Forelimb muscle (tissue), 1 donor: ENCODE measurements at places on chromosomes 5 and 9. TPM values are rescaled to one million over a fixed set of nuclear protein-coding genes. Genes with fewer than 3 reads are reported as not detected.
A peak's percentile ranks its signal among the peaks of the same experiment; 100 is the strongest.

TRPM3 gene
- polyA plus RNA-seq = 0.19 TPM

DNA sequence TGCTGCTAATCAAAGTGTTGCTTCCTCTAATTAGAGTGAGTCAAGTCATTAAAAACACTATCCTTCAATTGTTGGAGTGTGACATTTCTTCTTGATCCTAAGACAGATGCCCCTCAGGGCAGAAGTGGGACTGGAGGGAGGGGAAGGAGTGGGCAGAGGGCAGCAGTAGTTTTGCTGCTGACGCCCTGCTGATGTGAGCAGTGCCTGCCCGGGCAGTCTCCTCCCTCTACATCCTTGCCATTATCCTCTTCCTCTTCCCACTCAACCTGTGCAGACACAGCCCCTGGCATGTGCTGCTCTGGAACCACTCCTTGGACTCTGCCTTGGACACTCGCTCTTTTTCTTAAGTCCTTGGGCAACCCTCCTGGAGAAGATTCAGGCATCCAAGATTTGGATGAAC, 232.5 kb downstream of the HSPA4 start:
- no peak for DNase-seq

CCDC171 gene
- 2.1 TPM for polyA plus RNA-seq

DNA sequence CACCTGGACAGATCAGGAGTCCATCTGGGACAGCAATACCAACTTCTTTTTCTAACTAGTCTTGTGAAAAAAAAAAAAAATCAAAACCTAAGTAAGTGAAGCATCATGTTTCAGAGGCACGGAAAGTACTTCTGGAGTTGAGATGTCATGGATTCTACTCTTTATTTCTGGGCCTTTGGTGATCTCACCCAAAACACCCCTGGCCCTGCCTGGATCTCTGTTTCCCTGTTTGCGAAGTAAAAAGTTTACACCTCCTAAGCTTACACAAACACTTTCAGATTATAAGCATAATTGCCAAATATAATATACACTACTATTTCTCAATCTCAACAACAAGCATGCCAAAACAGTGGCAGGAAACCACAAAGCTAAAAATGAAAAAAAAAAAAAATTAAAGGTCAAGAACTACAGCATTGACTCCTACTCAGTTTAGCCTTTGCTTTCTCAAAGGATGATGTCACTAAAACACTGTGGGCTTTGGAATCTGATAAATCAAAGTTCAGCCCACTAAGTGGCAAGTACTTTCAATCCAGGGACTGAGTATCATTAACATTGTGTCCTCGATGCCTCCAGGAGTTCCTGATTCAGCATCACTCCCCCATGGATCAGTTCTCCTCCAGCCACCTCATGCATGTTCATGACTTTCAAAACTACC, 291.9 kb downstream of the NFIB start:
- DNase-seq = no peak

QSOX2 gene
- 6.6 TPM for polyA plus RNA-seq

ANGPTL2 gene
- 63.6 TPM for polyA plus RNA-seq

GRCh38 chr5:132962429-132963021, 909 bp downstream of the AFF4 start:
- peak; percentile 72 for DNase-seq

- no peak for DNase-seq
Measured at GRCh38 chr5:50853151-50853550, 186.7 kb downstream of the PARP8 start.

GRCh38 chr9:132114102-132114707, 34.5 kb upstream of the MED27 start:
- peak; percentile 22 for DNase-seq

TAF11L14 gene
- not detected for polyA plus RNA-seq

PCDHGA11 gene
- polyA plus RNA-seq = 2.7 TPM

MCIDAS gene
- polyA plus RNA-seq = not detected

- no peak for DNase-seq
Measured at GRCh38 chr5:100647461-100648230, 112.5 kb downstream of the FAM174A start.

DNA sequence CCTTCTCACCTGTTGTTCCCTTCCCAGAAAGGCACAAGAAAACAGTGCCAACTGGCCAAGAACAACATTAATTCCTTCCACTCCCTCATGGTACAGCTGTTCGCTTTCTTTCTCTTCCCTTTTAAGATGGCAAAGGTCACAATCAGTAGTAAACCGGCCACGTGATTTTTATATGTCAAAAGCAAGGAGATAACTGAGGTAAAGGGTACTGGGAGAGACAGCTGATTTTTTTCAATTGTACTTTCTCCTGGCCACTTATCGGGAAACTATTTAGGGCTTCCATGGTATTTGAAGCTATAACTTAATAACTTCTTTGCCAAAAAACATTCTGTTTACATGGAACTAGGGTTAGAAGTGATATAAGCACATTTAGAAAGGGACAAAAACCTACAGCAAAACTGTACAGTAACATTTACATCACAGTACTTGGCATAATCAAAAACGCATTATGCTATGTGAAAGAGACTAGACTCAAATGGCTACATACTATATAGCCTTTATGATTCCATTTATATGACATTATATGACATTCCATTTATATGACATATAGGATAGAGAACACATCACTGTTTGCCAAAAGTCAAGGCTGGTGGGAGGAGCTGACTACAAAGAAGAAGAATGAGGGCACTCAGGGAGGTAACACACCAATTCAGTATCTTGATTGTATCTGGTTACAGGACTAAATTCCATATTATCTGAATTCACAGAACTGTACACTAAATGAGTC, 24.8 kb downstream of the PLPP1 start:
- DNase-seq = no peak

DNA sequence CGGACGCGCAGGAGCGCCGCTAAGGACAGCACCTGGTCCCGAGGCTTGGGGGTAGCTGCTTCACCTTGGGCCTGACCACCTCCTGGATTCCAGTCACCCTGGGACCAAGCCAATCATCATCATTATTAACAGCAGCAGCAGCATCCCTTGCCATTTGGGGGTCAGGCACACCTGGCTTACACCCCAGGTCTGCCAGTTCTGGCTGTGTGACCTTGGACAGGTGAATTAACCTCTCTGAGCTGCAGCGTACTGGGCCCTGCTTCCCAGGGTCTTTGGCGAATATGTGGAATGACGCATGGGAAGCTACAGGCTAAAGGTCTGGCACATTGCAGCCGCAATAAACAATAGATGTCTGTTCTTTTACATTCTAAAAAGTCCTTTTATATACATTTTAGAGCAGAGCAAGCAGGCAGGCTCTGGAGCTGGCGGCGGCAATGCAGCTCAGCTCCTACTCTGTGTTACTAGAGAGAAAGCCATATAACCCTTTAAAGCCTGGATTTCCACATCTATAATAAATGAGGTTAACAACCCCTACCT, 97.8 kb upstream of the CPLX2 start:
- no peak for DNase-seq

DNA sequence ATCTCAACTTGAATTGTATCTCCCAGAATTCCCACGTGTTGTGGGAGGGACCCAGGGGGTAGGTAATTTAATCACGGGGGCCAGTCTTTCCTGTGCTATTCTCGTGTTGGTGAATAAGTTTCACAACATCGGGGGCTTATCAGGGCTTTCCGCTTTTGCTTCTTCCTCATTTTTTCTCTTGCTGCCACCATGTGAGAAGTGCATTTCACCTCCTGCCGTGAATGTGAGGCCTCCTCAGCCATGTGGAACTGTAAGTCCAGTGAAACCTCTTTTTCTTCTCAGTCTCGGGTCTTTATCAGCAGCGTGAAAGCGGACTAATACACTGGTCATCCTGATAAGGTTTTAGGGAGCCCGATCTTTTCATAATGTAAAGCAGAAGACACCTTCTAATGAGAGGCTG, 687.0 kb upstream of the FTMT start:
- DNase-seq = no peak

SCGB3A2 gene
- polyA plus RNA-seq = not detected

GEMIN5 gene
- 15.3 TPM for polyA plus RNA-seq

DNA sequence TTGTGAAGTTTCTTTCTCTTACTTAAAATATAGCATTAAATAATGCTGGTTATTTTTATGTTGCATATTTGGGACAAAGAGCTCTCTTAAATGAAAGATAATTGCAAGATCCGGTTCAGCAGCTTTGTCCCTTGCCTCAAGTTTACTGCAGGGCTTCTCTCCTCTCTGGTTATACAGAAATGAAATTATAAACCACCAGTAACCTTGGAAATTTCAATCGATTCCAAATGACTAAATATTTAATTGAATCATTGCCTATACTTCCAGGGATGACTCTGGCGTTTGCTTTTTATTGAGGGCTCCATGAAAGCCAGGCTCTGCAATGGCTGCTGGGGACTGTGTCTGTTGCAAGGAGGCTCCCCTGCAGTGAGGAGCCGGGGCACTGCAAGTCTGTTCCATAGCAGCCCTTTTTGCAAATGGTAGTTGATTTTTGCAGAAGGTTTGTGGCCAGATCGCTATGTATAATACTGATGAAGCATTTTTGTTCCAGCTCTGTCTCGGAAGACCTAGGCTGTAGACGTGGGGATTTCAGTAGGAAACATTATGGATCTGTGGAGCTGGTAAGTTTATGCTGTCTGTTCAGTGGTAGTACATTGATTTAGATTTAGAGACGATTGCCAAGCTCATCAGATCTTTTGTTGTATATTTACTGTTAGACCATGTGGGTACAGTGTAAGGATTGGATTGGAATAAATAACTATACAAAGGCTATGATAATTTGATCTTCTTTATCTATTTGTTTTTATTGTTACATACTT, at the start of gene GARNL3:
Gene GARNL3 (plus strand): TSS at position 313 of the 758 bp plus-strand sequence. CDS start 104 bp downstream, at position 417.
- DNase-seq = no peak

DNA sequence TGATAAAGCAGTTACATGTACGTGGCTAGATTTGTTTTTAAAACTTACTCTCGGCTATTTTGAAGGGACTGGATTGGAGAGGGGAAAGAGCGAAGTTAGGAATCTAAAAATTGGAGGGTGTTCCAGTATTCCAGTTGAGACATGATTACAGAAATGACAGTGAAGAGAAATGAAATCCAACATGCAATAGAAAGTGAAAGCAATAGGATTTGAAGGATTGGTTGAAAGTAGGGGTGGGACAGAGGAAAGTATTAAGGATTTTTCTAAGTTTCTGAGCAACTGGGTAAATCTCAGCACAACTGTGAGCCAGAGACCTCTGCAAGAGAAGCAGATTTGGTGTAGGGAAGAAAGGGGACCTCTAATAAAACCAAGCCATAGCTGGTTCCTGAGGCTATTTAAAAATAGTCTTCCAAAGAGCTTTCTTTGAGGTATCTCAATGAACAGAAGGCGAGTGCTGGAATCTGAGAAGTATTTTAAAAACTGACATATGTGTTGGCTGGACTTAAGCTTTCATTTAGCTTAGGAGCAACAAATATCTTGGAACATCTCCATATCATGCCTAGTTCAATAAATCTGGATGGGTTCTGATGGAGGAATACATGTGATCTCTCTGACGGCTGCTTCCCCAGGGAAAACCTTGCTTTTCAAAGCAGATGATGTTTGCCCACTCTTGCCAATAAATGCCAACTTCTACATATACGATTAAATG, 110.4 kb upstream of the IFNK start:
- DNase-seq = peak; percentile 43

GRCh38 chr9:109190151-109190550, 23.1 kb upstream of the FRRS1L start:
- no peak for DNase-seq

DNA sequence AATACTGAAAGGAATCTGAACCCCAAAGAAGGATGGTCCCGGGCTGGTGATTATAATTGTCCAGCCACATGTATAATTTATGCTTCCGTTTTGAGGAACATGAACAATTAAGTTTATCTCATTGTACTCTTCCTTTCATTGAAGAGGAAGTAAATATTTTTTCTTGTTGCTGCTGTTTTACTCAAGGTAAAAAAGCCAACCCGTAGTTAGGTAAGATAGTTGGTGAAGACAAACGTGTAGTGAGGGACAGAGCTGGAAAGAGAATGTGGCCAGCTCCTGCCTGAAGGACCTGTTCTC, 5.1 kb downstream of the RCL1 start:
- DNase-seq = no peak

TXNDC8 gene
- polyA plus RNA-seq = not detected

DNA sequence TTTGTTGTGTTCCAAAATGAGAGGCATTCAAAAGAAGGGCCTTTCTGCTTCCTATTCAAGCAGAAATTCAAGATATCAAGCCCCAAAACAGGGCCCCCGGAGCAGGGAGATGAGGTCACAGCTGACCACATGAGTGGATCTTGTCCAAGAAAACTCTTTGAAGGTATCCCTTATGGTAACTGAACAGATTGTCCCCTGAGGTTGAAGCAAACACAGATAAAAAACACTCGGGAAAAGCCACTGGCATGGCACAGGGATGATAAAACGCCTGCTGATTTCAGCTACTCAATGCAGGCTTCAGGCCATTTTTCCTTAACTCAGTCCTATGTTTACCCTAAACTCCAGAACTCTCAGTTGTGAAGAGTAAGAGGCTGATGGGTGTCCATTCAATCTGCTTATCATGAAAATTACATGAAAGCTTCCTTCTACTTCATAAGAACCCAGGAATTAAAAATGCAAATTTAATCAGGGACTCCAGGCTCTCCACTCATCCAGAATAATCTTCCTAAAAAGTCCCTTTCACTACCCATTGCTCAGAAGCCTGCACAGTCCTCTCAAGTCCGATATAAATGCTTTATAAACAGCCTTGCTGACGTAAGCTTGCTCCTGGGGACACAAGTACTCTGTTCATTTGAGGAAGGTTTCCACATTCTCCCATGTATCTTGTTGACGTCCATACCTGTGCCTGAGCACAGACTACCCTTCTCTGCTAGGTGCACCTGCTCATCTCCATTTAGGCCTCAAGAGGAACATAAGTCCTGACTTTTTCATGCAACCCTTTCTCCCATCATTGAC, 35.9 kb upstream of the SLC1A3 start:
- DNase-seq = peak; percentile 31

DNA sequence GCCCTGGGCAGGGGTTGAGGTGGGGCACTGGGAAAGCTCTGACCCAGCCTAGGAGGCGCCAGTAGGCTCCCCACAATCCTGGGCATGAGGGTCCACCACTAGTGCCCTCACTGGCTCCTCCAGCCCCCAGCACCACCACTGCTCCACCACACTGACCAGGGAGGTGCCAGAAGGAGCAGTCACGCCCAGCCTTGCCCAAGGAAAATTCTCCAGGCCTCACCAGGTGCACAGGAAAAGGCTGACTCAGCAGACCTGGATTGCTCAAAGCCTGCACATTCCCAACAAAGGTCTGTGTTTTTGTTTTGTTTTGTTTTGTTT, 62.9 kb downstream of the ZNF354C start:
- DNase-seq = no peak

DNA sequence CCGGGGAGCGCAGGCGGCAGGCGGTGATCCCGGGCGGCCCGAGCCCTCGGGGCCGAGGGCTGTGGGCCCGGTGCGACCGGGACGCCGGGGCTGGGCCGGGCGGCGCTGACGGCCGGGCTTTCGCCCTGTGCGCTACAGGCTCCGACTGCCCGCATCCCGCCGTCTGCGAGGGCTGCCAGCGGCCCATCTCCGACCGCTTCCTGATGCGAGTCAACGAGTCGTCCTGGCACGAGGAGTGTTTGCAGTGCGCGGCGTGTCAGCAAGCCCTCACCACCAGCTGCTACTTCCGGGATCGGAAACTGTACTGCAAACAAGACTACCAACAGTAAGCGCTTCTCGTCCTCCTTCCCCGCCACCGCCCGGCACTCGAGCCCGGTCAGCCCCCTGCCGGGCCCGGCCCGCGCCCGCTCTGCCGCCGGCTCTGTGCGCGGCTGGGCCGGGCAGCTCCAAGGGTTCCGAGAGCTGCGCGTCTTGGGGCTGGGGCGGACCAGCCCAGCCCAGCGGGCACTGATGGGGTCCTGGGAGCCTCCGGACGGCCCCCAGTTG, 1.6 kb downstream of the LMX1B start:
- no peak for DNase-seq

- no peak for DNase-seq
Measured at GRCh38 chr5:86463339-86463738, 154.4 kb upstream of the COX7C start.
